COLO829 (cell line): ENCODE measurements at places on chromosomes 13 and 19.

- DNase-seq: no peak
Observed at GRCh38 chr19:32350987-32351348, 5.6 kb downstream of the ZNF507 start.

DNA sequence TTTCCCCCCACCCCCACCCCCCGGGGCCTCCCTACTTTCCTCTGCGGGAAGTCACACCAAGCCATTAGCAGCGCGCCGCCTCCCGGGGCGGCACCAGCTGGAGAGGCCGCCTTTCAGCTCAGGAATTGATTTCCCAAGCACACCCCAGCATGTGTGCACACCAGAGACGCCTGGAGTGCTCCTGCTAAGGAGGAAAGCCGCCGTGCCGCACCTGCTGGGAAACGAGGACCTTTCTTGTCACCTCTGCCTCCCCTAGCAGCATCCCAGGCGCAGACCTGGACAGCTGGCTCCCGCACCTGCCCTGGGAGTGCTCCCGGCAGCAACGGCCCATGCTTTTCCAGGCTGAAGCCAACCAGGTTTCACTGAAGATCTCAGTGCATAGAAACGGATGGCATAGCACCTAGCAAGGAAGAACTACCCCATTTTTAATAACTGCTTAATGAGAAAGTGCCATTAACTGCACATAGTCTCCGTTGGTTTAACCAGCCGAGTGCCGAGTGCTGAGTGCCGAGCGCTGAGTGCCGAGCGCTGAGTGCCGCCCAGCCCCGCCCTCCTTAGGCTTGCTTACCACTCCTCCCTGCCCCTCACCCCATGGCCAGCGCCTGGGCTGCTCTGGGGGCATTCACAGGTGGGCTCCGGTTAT is 165.0 kb downstream of the USP12 start:
- no peak for DNase-seq

DNA sequence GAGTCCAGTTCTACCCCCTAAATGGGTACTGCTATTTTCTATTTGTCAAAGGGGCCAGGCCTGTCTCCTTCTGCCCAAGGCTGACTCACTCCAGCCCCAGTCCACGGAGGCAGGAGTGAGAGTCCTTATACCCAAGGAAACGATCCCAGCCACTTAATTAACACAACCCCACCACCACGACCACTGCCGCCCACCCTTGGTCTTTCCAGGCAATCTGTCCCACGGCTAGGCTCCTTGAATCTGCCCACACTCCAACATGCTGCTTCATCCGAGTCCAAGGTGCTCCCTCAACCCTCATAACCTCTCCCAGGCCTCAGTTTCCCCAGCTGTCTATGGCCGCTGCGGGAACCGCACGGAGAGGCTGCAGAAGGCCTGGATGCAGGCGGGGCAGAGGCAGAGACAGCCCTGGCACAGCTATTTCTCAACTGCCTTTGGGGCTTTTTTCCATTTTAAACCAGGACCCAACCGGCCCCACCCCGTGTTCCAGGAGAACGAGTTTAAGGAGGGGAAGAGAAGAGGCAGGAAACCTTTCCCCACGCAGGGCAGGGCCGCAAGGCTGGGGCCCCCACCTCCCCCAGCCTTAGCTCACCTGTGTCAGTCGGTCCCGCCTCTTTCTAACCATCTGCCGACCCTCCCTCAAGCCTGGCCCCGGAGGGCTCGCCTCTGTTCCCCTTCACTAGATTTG is 746 bp downstream of the RAB3D start:
- no peak for DNase-seq

- DNase-seq: no peak
Observed at GRCh38 chr19:18685597-18686190, 2.2 kb downstream of the CRTC1 start.
